Stimulated activated CD4-positive, alpha-beta T cell treated with anti-CD3 and anti-CD28 coated beads, Interleukin-2, amount 100 ng/mL, for 24 hours (primary cell): ENCODE measurements at places on chromosomes 12 and 14.
A peak's percentile ranks its signal among the peaks of the same experiment; 100 is the strongest.

- DNase-seq, result no peak
These were observed 200.5 kb upstream of the OR4E1 start for GRCh38 chr14:21874167-21874566.

GRCh38 chr12:103247531-103247930 lies 248.2 kb downstream of the C12orf42 start:
- no peak for DNase-seq

DNA sequence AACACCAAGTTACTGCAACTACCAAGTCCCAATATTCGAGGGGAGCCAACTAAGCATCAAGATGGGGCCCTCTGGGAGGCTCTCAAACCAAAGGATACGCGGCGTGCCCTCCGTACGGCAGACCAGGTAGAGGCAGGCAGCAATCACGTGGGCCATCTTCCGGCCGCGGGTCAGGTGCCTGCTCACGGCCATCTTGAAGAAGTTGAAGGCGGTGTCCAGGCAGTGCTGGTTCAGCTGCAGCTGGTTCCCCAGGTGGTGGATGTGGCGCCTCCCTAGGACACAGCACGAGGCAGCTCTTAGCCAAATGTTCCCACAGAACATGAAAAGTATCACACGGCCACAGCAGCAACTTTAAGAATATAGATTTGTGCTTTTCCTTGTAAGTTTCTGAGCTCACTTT lies 24.3 kb downstream of the BTBD6 start:
- DNase-seq, result no peak

- no peak for DNase-seq
These were observed 76.5 kb upstream of the EGLN3 start for GRCh38 chr14:34027130-34027989.

DNA sequence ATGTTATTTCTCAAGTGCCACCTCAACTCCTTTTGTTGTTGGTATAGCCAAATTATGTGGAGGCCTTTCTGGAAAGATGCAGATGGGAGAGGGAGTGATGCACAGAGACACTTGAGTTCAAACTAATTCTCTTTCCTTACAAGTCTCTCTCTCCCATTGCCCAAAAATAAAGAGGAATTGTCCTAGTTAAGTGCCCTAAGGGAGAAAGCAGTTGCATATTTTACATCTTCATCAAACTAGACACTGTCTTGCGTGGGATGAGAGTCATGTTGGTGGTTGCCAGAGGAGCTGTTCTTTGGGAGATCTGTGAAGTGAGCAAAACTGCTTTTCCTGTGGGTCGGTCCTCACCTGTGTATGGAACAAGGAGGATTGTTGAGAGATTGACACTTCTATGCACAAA lies 72.2 kb downstream of the EP400 start:
- DNase-seq, result no peak

GRCh38 chr14:49494836-49495235 lies 91.3 kb downstream of the RPS29 start:
- DNase-seq, result no peak

DNA sequence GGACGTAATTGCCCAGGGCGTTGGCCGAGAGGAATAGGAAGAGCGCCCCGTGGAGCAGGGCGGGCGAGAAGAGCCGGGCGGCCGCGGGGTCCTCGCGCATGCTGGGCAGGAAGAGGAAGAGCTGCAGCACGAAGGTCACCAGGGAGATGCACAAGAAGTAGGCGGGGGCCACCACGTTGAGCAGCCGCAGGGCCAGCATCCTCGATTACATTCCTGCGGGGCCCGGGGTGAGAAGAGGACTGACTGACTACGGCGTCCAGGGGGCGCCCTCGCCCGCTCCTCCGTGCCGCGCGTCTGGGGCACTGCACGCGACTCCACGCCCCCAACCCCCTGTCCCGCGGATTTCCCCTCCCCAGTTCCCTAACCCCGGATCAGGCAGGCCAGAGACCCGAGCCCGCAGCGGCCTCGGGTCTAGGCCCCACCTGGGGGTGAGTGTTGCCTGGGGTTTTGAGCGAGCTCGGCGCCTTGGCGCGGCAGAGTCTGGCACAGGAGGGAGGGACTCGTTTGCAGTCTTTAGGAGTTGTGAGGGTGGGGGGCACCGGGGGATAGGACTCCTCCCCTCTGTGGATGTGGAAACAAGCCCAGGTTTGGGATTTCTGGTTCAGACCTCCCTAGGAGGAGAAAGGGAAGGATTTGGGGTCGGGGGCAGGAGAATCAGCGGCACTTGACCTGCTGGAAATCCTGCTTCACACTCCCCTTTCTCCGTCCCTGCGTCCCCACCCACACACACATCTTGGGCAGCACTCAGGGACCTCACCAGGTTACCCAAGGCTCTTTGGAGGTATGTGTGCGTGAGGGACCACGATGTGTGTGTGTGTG lies 1.8 kb downstream of the ZDHHC22 start:
- DNase-seq, result peak; percentile 75

DNA sequence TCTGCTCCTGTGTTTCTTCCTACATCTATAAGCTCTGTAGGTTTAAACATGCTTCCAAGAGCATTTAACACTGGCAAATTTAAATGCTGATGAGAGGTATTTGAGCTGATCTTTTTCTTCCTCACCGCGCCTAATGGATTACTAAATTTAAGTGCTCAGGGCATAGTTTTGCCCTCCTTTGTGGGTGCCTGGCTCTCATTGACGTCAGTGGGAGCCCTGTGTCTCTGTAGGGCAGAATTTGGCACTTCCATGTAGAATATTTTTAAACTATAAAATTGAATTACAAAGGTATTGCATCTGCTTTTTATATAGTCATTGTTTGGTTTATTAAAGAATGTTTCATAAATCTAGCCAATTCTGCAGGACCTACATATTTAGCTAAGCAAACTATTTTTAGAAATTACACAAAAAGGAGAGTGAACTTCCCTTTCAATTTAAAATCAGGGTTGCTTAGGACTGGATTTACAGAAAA lies 444.8 kb downstream of the AEBP2 start:
- DNase-seq, result no peak

GRCh38 chr14:73718418-73719251 lies 4.5 kb upstream of the PNMA1 start:
- no peak for DNase-seq

DNA sequence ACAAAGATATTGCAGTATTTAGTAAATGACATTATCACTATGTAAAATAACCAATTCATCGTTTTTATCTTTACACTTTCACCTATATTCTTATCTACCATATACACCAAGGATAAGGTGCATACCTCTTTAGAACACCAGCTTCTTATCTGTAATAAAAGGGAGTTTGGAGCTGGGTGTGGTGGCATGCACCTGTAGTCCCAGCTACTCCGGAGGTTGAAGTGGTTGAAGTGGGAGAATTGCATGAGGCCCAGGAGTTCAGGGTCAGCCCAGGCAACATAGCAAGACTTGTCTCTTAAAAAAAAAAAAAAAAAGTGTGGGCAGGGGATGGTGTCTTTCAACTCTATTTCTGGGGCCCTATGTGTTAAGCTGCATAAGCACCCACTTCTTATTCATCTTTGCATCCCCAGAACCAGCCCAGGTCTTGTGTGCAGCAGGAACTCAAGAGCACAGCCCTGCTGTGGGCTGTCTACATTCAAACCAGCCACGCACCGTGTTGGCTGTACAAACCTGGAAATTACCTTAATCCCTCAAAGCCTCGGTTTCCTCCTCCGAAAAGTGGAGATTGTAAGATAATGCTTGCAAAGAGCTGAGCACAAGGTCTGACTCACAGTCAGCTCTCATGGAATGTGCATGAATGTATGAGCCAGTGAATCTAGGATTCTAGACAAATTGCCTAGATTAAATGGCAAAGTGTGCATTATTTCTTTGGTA lies 256.6 kb upstream of the FOXN3 start:
- no peak for DNase-seq

DNA sequence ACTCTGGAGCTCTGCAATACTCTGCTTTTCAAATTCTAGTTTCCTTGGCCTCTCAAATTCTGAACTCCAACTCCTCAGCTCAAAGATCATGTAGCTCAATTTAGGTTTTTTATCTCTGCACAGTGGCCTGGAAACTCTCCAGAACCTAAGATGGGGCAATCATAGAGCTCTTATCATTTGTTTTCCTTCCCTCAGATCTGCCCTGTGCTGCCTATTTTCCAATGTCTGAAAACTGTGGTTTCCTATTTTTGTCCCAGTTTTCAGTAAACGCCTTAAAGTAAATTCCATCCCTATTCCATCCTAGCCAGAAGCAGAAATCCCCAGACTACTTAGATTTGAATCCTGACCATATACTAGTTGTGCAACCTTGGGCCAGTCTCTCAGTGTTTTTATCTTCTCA lies 73.2 kb downstream of the CEP83 start:
- DNase-seq, result no peak

DNA sequence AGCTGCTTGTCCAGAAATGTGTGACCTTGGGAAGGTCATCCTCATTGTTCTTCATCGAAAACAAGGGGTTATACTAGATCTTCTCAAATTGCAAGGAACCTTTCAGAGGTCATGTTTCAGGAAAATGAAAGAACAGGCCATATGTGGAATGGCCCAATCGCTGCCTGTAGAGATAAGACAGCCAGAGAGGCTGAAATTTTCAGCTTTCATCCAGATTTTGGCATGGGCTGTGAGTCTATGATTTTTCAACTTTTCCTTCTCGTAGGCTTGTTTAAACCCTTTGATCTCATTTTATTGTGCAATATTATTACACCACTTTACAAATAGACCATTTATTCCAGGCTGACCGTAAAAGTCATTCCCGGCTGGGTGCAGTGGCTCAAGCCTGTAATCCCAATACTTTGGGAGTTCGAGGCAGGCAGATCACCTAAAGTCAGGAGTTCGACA lies 17.1 kb upstream of the ATXN2 start:
- DNase-seq, result no peak

DNA sequence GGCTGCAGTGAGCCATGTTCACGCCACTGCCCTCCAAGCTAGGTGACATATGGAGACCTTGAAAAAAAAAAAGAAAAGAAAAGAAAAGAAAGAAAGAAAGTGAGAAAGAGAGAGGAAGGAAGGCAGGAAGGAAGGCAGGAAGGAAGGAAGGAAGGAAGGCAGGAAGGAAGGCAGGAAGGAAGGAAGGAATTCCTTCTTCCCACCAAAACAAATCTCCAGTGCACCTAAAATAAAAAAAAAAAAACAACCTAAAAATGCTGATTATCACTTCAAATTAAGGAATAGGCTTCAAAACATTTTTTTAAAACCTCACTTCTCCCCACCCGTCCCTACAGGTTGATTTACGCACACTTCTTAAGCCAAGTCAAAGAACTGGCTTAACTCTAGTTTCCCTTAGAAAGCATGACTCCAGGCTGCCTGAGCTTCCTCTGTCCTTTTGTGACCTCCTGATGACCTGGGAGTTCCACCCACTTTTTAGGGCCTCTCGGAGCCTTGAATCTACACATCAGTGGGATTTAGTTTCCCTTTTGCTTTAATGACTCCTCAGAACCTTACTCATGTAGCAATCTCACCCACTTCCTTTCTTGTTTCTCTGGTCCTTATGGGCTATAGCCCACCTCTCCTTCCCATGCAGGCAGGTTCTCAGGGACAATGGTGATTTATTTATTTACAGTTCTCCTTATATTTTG lies 18.6 kb downstream of the DUSP6 start:
- DNase-seq, result peak; percentile 28

- no peak for DNase-seq
These were observed 23.2 kb upstream of the PTGDR start for GRCh38 chr14:52244328-52244727.

DNA sequence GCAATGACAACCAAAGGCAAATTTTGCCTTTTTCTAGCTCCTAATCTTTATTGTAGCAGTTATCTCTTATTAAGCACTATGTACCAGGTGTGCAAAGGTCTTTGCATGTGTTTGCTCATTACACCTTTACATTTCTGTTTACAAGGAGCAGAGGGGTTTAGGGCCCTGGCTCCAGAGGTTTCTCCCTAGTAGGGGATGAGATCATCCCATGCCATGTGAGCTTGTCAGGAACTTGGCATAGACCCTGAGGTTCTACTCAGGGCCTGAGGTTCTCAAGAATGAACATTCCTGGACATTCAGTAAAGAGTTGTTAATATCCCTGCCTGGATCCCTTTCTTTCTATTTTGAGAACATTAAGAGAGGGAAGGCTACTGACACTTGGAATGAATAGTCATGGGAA lies 292.0 kb downstream of the RPAP3 start:
- no peak for DNase-seq

DNA sequence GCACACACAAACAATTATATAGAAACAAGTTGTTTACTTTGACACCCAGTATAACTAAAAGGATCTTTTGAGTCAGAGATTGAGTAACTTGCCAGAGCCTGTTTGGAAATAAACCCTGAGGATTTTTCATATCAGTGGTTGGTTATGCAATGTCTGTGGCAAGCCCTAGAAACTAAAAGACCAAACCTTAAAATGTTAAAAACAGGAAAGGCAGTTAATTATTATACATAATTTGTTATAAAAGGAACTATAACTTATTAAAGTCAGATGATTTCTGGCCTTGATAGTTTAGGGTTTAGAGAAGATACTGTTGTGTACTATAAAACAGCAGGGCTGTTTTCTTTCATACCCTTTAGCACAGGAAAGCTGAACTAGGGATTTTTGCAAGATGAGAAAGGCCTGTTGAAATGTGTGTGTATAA lies 44.1 kb downstream of the PSEN1 start:
- DNase-seq, result no peak

DNA sequence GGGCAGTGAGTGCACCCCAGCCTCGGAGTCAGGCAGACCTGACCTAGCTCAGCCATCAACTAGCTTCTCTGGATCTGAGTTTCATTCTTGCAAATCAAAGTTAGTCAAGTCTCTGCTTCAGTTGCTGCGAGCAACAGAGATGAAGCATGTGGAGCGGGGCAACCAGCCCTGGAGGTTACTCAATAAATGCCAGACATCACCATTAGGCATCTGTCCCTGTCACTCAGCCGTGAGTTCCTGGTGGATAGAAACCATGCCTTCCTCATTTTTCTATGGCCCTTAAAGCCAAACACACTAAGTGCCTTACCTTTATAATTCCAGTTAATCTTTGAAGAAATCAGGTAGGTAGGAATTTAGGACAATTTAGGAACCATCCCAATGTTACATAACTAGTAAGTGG lies 19.3 kb downstream of the RFX4 start:
- no peak for DNase-seq

DNA sequence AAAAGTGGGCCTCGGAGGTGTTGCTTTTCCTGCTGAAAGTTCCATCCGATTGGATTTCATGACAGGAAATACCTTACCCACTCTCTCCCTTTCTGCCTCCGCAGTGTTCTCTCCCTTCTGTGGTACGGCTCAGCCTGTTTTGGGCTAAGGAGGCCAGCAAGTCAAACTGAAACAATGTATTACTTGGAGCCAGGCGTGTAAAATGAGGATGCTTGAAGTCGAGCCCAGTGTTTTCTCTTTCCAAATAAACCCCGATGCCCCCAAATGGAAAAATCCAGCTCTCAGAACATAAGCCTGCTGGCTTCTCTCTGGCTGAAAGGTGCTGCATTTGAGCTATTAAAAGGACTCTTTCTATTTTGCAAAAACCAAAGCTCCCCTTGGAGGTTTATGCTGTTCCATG lies 124.7 kb downstream of the ZNF664 start:
- no peak for DNase-seq

GRCh38 chr12:130104571-130105106 lies 57.6 kb upstream of the FZD10 start:
- no peak for DNase-seq
